DMS79 (cell line): ENCODE measurements at places on chromosomes 6 and 20.

- no peak for DNase-seq
Measured at GRCh38 chr6:86730216-86730615, 207.1 kb upstream of the HTR1E start.

- DNase-seq = no peak
Measured at GRCh38 chr20:6515261-6515660, 252.2 kb upstream of the BMP2 start.

DNA sequence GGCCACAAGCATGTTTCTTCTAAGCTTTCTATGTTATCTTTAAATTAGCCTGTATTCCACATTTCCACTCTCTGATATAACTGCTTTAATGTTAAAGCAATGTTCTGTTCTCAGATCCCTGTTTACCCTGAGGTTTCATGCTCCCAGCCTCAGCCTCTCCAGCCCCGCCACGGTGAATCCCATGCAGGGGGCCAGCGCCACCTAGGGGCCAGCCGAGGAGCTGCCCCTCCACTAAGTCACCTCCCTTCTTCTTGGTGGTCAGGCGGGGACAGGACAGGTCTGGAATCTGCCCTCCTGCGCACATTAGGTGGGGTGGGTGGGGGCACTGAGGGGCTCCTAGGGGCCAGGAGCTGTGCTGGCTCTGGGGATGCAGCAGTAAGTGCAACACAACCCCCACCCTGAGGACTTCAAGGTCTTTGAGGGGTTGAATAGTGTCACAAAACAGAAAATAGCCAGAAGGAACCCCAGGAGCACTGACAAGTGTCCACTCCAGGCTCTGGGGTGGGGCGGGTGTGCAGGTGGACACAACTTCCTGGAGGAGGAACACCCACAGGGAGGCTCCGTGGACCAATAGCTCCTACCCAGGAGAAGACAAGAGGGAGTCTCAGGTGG, 61.6 kb downstream of the RAB44 start:
- peak; percentile 49 for DNase-seq

DNA sequence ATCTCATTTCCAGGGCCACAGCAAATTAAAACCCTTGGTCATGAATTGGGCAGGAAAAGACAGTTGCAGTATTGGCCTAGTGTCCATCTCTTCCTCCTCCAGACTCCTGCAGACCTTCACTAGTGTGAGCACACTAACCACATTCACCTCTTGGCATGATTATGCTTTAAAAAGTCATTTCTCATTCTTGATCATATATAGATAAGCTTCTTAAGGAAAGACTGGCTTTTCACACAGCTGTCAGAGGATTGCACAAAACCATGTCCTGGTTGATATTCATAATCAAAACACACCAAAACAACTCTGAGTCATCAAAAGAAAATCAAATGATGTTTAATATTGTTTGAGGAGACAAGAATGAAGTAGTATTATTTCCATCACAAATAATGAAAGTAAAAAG, 52.1 kb downstream of the TMEM200A start:
- DNase-seq = no peak

DNA sequence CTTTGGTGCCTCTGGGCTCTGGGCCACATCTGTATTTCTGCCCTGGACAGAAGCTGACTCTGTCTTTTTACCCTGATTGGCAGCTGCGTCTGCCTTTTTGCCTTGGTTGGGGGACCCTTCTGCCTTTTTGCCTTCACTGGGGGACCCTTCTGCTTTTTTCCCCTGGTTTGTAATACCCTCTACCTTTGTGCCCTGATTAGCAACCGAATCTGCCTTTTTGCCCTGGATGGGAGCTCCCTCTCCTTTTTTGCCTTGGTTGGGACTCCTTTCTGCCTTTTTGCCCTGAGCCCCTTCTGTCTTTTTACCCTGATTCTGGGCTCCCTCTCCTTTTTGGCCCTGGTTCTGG, 23.4 kb downstream of the RRBP1 start:
- no peak for DNase-seq

- DNase-seq = no peak
Measured at GRCh38 chr6:37860226-37860839, 40.8 kb downstream of the ZFAND3 start.

DNA sequence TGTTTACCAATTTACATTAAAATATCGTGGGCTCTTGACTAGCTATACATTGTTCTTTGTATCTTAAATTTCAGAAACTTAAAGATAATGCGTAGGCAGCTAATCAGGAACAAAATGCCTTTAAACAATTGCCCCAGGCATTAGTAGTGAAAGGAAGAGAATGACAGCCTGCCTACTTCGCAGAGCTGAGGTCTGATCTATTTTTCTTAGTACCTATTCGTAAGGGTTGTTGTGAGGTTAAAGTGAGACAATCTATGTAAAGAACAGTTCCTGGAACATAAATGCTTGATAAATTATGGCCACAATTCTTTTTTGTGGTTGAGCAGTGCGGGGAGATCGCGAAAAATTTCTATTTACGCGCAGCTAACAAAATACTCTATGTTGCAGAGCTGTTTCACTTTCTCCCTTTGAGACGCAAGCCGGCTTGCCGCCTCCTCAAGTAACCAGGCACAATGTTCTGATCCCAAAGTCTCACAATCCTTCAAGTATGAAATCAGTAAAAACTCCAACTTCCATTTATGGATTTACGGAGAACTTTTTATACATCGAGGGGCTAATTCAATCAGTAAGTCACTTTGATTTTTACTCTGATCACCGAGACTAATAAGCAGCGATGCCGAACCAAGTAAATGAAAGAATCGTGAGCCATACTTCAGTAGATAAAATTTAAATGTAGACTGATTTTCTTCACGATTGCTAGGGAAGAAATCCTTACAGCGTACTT, 878 bp upstream of the PNRC1 start:
- no peak for DNase-seq

DNA sequence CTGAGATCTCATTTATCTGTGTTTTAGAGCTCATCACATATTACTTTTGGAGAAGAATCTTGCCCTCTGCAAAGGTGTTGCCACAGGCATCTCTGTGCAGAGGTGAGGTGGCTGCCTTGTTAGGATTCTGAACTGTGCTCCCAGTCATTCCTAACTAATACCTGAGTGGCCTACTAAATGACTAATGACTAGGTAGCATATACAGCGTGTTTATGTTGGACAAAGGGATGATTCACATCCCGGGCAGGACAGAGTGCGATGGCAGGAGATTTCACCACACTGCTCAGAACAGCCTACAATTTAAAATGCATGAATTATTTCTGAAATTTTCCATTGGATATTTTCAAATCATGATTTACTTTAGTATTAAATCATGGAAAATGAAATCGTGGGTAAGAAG, 23.1 kb upstream of the CGA start:
- DNase-seq = no peak

GRCh38 chr6:135944120-135944519, 92.6 kb downstream of the PDE7B start:
- no peak for DNase-seq

GRCh38 chr6:130574146-130574545, 208.3 kb downstream of the TMEM200A start:
- DNase-seq = no peak

DNA sequence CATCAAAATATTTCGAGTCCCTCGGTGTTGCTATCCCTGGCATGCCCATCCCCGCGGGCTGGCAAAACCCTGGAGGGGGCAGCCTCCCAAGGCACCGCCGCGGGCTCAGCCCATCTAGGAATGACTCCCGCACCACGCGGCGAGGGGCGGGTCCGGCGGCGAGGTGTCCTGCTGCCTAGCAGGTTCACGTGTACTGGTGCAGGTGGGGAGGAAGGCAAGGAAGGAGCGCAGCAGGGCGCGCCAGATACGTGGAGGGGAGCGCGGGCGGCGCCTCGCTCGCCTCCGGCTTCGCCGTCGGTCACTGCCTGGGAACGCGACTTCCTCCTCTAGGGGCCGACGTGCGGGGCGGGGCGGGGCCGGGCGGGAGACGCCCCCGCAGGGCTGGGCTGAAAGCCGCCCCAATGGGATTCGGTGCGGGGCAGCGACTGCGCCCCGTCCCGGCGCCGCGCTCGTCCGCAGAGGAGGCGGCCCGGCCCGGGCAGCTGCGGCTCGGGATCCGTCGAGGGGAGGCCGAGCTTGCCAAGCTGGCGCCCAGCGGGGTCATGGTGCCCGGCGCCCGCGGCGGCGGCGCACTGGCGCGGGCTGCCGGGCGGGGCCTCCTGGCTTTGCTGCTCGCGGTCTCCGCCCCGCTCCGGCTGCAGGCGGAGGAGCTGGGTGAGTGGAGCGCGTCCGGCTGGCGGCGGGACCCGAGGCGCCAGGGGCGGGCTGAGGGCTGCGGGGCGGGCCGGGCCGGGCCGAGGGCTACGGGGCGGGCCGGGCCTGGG, at the start of gene DCBLD1:
Gene DCBLD1 (plus strand): TSS at position 435 of the 764 bp plus-strand sequence. CDS start 108 bp downstream, at position 543.
- DNase-seq = peak; percentile 59

DNA sequence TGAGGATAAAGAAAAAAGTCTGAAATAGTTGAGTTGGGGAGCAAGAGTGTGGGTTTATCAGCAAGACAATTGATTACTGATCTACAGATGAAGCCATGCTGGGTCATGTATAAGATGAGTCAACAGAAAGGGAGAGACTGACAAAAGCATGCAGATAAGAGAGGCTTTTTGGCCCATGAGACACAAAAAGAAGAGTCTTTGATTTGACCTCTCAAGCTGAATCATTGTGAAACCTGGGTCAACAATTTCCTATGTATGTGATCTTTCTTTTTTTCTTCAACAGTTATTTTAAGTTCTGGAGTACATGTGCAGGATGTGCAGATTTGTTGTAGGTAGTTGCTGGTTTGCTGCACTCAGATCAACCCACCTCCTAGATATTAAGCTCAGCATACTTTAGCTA, 15.9 kb downstream of the RIMS1 start:
- no peak for DNase-seq

DNA sequence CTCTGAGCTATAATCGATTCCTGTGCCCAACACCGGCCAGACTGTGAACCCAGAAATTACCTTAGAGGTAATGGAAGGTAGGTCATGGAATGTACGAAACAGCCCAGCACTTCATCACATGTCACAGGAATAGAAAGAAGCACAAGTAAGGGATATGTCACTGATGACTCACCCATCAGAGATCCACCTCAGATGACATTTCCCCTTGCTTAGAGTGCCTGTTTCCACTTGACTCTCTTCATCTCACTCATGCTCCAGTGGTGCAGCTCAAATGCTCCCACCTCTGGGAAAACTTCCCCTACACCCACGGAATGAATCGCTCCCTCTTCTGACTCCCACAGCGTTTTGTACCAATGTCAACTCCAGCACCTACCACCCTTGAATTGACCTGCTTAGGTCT, 381.6 kb upstream of the CNR1 start:
- no peak for DNase-seq

DNA sequence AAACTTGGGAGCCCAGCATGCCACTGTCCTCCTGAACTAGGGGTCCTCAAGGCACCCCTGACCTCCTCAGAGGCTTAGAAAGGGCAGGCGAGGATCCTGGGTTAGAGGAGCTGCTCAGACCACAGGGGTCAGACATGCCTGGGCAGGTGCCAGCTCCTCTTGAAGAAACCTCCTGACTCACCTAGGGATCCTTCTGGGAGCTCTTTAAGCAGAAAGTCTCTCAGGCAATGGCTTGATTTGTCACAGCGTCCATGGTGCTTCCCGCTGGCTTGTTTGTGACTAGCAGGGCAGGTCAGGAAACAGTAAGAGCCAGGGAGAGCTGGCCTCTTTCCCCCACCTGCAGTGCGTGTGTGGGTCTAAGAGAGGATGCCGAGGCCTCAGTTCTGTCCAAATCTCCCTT, 174.5 kb upstream of the SNX9 start:
- peak; percentile 71 for DNase-seq

GRCh38 chr20:48791014-48791413, 36.8 kb downstream of the PREX1 start:
- DNase-seq = peak; percentile 29

DNA sequence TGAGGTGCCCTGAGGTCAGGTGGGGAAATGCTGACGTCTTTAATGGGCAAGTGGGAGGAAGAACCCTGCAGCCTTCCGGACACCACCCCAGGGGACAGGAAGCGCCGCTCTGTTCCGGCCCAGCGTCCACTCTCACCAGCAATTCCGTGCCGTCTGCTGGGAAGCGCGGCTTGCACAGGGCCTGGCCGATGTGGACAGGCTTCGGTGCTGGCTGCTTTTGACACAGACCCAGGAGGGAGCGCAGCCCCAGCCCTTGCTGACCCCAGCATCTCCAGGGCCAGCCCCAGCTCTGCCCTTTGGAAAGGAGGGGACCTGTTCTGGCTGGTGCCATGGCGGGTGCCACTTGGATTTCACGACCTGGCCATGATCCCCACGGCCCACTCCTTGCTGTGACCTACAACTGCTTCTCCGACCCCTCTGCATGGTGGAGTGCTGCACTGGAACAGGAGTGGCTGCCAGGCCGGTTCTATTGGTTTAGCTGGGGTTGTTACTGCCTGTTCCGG, 123.2 kb downstream of the DLL1 start:
- DNase-seq = no peak

DNA sequence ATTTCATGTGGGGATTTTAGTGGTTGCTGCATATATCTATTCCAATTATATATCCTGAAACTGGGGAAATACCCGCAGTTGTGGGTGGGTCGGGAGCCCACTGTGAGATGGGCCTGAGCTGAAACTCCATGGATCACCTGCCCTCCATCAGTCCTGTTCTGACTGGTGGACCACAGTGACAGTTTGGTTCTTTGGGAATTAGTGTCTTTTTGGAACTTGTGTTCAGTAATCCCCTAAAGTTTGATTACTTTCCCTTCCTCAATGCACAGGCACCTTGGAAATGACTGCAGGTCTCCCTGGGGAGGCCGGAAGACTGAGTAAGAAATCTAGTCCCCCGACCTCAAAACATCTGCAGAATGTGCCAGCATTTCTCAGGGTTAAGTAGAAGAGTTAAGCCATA, 11.3 kb downstream of the STK35 start:
- no peak for DNase-seq

DNA sequence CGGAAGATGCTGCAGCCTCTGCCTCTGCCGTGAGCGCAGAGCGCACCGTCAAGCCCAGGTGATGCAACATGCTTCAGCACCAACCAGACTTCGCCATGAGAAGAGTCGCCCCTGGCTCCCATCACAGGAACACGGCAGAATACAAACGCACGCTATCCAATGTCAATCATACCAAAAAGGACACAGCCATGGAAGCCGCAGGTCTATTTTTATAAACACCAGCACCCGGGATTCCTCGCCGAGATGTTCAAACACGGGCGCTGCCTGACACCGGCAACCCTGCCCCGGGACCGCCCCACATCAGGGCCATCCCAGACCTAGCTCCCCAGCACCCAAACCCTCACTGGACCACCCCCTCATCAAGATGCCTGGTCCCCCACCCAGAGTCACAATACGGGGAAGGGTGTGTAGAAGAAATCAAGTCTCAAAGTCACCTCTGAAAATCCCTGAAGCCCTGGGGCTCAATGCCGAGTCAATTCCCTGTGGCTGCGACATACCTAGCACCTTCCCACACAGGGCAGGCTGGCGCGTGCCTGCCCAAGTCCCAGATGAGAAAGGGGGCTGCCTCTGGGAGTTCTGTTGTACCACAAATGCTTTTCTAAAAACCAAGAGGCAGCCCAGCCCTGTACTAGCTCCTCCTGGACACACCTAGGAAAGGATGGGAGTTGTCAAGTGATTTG, 17.9 kb downstream of the TAF4 start:
- DNase-seq = no peak

DNA sequence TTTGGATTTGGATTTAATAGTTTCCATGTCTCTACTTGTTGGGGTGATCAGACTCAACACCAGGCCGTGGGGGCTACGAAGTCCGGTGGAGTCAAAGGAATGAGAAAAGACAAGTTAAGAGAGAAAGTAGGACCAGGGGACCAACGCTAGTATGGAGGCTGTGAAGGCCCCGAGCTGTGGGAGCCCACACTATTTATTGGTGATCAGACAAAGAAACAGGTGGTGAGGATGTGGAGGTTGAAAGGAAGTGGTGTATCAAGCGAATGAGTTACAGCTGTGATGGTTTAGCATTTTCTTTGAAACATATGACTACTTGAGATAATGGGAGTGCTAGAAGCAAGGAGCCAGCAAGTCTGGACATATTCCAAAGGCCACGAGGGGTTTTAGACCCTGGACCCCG, 62.4 kb downstream of the AKAP7 start:
- DNase-seq = no peak
